ENCODE measurements at places on chromosomes 3 and 15.

- H3K27ac ChIP-seq = no peak overlapping the region
- no peaks in the 10 kb centered on the region for H3K4me1 ChIP-seq
- no peak for DNase-seq
- no peak overlapping the region for H3K4me3 ChIP-seq
- H3K36me3 ChIP-seq = no peaks in the 10 kb centered on the region
These were observed 33.4 kb downstream of the FANCD2OS start for GRCh38 chr3:10074666-10075065.

GRCh38 chr3:139561255-139561817 is 21.8 kb upstream of the RBP1 start:
- H3K4me1 ChIP-seq = peaks cover 20% of the 10 kb centered on the region
- no peaks in the 10 kb centered on the region for H3K27me3 ChIP-seq
- H3K27ac ChIP-seq = no peak overlapping the region
- H3K36me3 ChIP-seq = no peaks in the 10 kb centered on the region
- DNase-seq = no peak

GRCh38 chr15:64532521-64533315 is 72.3 kb downstream of the ZNF609 start:
- no peak for DNase-seq
- peaks cover 14% of the 10 kb centered on the region for H3K4me1 ChIP-seq
- H3K27me3 ChIP-seq = peaks cover 8% of the 10 kb centered on the region
- H3K36me3 ChIP-seq = peaks cover 3% of the 10 kb centered on the region
- H3K27ac ChIP-seq = no peak overlapping the region

- DNase-seq = peak; percentile 88
- no peak overlapping the region for H3K27ac ChIP-seq
- H3K4me3 ChIP-seq = peak overlapping the region; percentile 78
- peaks cover 26% of the 10 kb centered on the region for H3K4me1 ChIP-seq
These were observed 33.1 kb upstream of the POLG start for GRCh38 chr15:89367485-89368451.

DNA sequence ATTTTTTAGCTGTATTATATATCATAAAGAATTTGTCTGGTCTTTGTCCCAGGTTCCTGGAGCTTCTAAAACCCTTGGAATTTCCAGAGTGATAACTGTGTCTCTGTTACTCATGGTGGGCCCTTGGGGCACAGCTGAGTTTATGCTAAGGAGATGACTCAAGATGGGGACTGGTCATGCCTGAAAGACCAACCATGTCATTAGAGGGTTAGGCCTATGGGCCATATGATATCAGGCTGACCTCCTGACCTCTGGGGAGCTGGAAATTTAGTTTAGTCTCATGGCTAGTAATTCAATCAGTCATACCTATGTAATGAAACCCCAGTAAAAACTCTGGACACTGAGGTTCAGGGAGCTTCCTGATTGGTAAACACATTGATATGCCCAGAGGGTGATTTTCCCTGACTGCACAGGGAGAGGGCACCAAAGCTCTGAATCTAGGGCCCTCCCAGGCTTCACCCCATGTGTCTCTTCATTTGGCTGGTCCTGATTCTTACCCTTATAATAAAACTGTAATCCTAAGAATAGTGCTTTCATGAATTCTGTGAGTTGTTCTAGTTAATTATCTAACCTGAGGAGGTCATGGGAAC is 69.6 kb downstream of the EEFSEC start:
- no peak for DNase-seq
- H3K27me3 ChIP-seq = peaks cover 2% of the 10 kb centered on the region
- peaks cover 5% of the 10 kb centered on the region for H3K4me1 ChIP-seq
- H3K27ac ChIP-seq = no peak overlapping the region

DNA sequence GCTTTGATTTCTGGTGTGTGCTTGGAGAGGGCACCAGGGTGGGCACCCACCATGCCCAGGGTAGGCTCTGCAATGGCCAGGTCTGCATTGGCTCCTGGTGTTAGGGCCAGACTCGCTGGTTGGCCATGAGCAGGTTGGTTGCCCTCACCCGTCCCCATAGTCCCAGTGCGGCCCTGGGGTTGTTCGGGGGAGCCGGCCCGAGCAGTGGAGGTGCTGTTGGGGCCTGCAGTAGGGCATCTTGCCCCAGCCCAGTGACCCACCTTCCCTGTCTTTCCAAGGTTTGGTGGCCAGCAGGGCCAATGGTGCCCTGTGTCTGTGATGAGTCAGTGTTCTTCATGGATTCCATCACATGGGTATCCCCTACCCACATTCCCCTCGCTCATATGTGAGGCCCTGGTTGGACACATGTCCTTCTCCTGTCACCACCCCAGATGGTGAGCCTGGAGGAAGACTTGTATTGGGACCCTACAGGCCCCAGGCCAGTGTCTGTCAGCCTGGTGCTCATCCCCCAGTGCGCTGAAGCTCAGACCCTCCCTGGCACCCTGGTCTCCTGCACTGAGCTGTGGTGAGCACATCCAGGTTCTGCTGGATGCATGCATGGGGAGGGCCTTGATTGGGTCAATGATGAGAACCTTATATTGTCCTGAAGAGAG is 190.1 kb downstream of the UBE3A start:
- no peaks in the 10 kb centered on the region for H3K4me1 ChIP-seq
- peaks cover 12% of the 10 kb centered on the region for H3K36me3 ChIP-seq
- no peak overlapping the region for H3K27ac ChIP-seq

DNA sequence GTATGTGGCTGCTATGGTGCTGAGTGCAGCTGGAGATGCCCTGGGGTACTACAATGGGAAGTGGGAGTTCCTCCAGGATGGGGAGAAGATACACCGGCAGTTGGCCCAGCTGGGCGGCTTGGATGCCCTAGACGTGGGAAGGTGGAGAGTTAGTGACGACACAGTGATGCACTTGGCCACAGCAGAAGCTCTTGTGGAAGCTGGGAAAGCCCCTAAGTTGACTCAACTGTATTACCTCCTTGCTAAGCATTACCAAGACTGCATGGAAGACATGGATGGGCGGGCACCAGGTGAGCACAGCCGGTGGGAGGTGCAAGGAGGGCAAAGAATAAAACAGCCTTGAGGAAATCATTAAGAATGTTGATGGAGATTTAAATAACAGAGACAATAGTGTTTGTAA is 2.9 kb downstream of the ADPRH start:
- no peak overlapping the region for H3K4me3 ChIP-seq
- no peak for DNase-seq
- no peaks in the 10 kb centered on the region for H3K4me1 ChIP-seq
- no peak overlapping the region for H3K27ac ChIP-seq

- H3K4me1 ChIP-seq = peaks cover 5% of the 10 kb centered on the region
- no peak for DNase-seq
- H3K36me3 ChIP-seq = no peaks in the 10 kb centered on the region
These were observed 495.3 kb upstream of the RASGRP1 start for GRCh38 chr15:39059917-39060316.

DNA sequence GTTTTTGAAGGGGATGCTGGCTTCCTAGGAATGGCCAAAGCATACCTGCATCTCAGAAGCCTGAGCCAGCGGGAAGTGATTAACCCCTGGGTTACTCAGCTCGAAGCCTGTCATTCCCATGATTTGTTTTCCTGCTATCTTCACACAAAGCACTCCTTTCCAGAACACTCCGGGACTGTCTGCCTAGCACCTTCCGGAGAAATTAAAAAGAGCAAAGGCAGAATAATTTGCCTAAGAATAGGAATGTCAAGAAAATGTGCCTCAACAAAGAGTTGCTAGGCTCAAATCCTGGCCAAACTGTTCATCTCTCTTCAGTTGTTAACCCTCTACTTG is 34.1 kb downstream of the TPM1 start:
- H3K36me3 ChIP-seq = no peaks in the 10 kb centered on the region
- H3K4me1 ChIP-seq = peaks cover 27% of the 10 kb centered on the region
- no peak overlapping the region for H3K4me3 ChIP-seq
- no peak for DNase-seq
- no peaks in the 10 kb centered on the region for H3K27me3 ChIP-seq
- H3K27ac ChIP-seq = no peak overlapping the region
